Stimulated activated CD4-positive, alpha-beta T cell treated with anti-CD3 and anti-CD28 coated beads, Interleukin-1b, Interleukin-23, amount 100 ng/mL, for 1 hour (primary cell): ENCODE measurements at places on chromosomes 2 and 18.

- no peak for DNase-seq
Observed at GRCh38 chr2:38700881-38701458, 35.1 kb downstream of the GALM start.

DNA sequence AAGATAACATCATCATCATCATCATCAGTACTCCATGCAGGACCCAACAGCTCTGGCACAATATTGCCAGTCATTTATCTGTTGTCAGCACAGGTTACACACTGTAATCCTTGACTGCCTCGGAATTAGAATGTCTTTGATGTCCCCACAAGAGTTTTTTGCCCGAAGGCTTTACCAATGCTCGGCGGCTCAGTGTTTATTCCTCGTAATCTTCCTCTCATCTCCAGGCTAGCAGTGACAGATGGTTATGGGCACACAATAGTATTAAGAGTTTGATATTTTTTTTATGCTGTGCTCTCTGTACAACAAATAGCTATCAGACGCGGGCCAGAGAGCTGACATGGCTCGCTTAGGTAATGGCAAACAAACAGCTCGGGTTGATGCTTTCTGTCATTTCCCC is 515.2 kb downstream of the ZEB2 start:
- no peak for DNase-seq

DNA sequence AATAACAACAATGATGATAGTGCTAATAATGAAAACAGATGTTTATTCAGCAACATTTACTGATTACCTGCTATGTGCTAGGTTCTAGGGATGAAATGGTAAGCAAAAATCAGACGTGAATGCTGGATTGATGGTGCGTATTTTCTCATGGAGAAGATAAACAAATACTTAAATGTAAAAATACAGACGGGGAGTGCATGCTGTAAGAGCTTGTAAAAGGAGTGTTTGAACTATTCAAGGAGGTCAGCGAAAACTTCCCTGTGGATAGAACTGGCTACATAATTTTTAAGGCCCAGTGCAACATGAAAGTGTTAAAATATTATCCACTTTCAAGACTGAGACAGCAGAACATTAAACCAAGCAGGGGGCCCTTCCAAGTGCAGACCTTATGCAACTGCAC is 22.1 kb downstream of the MTX2 start:
- DNase-seq: no peak

DNA sequence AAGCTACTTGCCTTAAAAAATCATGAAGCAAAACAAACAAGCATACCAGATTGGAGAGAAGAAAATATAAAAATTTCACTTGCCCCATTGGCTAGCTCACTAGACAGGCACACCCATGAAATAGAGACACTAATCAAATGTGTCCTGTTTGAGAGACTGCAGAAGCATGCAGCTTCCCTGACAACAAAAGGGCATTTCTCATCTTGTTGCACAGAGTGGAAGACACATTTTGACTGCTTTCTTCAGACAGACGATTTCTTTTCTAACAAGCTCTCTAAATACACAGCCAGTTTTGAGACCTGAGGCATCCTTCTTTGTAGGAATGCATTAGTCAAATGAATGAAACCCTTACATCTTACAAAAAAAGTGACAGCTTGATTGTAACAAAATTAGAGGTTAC is 1558.6 kb upstream of the NXPH2 start:
- DNase-seq: no peak

- DNase-seq: no peak
Observed at GRCh38 chr18:39481281-39481680, 1915.7 kb upstream of the CELF4 start.
